ENCODE measurements at places on chromosomes 7 and 10.
A peak's percentile ranks its signal among the peaks of the same experiment; 100 is the strongest.

- no peak for DNase-seq
Observed at GRCh38 chr10:70940834-70941568, 52.6 kb upstream of the PCBD1 start.

DNA sequence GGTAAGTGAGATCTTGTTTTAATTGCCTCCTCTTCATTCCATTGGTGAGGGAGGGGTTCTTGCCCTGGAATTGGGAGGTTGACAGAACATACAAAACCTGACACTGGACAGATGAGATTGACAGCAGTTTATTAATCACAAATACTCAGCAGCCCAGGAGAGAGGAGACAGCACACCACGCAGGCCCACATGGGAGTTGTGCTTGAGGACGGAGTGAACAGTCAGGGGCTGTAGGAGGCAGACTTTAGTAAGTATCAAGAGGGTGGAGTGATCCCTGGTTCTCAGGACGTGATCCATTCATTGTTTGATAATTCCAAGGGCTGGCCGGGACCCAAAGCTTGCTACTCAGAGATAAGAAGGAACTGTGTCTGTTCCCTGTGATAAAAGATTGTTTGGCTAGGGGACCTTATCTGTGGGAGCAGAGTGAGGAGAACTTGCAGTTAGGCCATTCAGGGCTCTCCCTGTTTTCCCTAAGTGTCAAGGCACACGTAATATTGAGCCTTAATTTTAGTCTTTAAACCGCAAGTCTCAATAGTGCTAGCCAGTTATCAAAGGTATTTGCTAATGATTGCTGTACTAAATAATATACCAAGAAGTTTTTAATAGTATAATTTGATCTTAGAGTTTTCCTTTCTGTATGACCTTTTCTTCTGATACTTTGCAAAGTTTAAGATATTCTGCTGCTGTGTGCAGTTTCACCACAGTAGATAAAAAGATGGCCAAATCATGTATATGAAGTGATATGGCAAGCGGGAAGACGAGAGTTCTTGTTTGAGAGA is 14.5 kb downstream of the CAPZA2 start:
- no peak for DNase-seq

GRCh38 chr10:34198953-34199352 is 616.1 kb downstream of the PARD3 start:
- DNase-seq: no peak

GRCh38 chr10:102914781-102915180 is 3.3 kb upstream of the CNNM2 start:
- DNase-seq: no peak

- no peak for DNase-seq
Observed at GRCh38 chr7:131525820-131526219, 30.6 kb downstream of the PODXL start.

- no peak for DNase-seq
Observed at GRCh38 chr10:72257051-72257892, 16.5 kb upstream of the DDIT4 start.

DNA sequence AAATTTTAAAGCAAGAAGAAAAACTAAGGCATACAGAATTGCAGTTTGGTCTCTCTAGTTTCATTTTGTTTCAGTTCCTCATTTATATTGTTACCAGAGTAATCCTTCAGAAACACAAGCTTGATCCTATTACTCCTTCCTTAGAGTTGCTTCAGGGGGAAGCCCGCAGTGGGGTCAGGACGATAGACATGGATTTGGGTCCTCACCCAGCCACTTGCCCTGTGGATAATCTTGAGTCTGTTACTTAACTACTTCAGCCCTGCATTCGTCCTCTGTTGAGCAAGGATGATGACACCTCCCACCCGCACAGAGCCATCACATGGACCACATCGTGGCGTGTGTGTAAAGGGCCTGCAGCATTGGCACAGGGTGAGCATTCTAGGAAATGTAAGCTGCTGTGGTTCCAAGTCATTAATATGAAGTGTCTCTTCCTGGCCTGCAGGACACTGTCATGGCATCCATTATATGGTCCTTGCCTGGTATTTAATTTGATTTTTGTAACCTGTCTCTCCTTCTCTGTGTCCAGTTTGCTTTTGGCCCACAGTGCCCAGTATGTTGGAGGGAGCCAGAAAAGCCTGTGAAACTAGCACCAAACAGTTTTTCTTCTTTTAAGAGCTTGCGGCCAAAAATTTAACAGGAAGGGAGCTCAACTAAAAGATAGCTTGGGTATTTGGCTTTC is 111.2 kb downstream of the EEPD1 start:
- no peak for DNase-seq

DNA sequence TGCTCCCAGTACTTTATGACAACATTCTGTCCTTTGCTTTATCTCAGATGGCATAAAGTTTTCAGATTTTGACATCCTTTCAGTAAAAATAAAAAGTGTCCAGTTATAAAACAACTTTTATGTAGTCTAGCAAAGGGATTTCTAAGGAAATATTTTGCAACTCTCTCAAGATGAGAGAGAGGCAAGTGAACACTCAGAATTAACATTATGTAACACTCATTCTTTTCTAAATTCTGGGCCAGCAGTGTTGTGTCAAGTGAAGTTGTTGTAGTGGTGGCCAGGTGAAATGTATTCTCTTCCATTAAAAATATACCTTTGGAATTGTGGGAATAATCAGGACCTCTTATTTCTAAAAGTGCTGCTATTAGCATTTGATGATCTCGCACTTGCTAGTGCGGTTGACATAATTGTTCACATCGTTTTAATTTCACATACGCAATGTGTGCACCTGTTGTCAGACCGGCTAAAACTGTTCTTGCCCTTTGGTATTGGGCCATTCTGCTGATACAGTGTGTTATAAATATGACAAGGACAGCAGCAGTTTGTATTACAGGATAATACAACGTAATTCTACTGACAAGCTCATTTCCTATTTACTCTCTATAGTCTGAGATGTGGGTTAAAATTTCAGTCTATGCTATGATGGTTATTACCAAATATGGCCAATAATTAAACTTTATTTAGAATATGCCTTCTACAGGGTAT is 23.8 kb downstream of the CPED1 start:
- DNase-seq: no peak

- DNase-seq: peak; percentile 23
Observed at GRCh38 chr7:47404010-47404409, 177.9 kb downstream of the TNS3 start.

DNA sequence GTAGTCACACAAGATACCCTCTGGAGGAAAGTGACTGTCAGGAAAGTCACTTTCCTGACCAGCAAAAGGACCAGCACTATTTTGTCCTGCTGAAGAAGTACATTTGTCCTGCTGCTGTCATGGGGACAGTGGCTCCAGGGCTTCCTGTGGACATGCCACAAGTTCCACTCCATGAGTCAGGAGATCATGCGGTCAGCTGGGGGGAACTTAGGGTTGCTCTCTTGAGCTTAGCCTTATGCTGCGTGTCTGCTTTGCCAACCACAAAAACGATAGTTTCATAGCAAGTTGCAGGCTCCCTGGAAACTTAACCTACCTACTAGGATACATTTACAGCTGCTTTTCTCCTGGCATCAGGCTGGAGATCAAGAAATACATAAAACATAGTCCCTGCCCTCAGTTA is 19.8 kb upstream of the ALOX5 start:
- no peak for DNase-seq

DNA sequence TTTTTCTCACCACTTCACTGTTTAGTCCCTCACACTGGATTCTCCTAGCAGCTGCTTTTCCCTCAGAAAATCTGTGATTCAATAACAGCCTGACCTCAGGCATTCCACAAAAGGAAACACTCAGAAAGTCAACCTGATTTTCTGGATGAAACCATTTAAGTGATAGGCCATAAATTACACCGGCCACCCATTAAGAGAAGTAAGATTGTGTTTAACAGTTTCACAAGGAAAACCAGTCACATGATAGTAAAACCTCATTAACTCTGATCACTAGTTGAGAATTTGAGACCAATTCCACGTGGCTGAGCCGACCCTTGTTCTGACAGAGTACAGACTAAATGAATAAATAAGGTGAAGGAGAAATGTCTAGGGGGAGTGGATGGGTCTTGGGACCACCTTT is 7.7 kb downstream of the GRM8 start:
- no peak for DNase-seq

- DNase-seq: no peak
Observed at GRCh38 chr7:79461660-79462059, 8.2 kb upstream of the MAGI2 start.

- DNase-seq: no peak
Observed at GRCh38 chr10:11447586-11447985, 163.9 kb downstream of the USP6NL start.

DNA sequence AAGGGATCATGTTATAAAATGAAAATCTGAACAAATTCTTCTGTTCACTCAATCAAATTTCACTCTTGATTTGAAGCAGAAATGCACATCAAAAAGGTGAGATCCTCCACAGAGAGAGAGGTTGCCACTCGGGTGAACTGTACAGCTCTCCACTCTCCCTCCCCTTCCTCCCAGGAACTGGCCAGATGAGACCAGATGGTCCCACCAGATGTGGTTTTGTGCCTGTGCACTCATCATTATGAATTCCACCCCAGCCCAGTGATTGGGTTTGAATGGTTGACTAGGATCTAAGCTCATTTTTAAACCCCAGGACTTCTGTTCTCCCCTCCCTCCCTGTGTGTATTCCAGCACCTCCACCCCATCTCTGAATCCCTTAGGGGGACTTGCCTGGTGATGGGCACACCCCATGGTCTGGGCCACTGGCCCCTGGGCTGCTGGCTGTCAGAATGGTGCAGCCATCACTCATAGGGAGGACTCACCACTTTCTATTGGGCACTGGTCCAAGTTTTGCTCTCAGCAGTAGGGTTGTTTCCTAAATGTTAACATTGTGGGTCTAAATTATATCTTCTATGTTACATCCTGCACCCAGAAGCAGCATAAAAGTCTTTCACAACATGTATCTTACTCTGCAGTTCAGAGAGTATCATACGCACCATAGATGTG is 393.1 kb downstream of the TNS3 start:
- no peak for DNase-seq

Data from activated T-cell treated with anti-CD3 and anti-CD28 coated beads, Interleukin-2, amount 50 U/mL, for 72 hours (primary cell).